ENCODE measurements at places on chromosomes 7 and 10.

- DNase-seq, result no peak
Observed at GRCh38 chr10:87842776-87843497, 20.4 kb downstream of the KLLN start.

DNA sequence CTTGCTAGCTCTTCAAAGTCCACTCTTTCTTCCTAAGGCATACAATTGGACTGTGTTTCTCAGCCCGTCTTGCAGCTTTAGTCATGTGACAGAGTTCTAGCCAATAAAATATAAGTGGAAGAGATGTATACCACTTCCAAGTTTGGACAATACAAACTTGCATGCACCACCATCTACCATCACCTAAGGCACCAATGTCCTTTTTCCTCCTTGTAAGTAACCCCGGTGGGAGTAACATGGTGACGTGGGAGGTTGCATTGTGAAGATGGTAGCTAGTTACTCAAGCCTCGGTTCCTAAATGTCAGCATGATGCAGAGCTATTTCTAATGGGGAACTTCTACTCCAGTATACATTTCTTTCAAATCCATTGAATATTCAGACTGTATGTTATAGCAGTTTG lies 5.3 kb upstream of the CACNB2 start:
- DNase-seq, result no peak

DNA sequence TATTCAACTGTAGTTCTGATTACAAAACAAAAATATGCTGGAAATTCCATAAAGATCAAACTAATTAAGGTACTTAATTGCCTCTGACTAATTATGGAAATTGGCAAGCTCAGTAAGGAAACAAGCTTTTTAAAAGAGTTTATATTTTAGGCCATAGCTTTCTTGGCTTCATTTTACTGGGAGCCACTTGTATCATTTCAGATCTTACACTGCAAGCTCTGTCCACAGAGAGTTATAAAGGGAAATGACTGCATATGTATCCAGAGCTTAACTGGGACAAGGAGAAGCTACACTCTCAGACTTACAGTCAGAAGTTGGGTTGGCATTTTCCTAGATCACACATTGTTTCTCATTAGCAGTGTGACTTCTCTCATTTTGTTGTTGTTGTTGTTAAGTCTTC lies 92.4 kb downstream of the LRRN3 start:
- no peak for DNase-seq

DNA sequence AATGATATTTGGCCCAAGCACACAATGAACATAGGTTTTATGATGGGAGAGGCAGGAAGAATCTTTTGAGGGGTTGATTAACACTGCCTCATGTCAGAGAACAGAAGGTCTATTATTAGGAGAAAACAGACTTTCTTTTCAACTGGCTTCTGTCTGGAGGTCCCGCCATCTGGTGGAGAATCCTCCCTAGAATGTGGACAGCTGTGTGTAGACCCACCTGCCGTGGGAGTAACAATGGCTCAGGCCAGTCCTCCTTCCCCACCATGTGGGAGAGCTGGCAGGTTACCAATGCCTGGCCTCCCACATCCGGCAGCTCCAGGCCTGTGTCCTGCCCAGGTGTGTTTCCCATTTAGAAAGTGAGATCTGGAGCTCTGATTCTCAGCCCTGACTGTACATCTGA lies 70.4 kb upstream of the AOAH start:
- no peak for DNase-seq

DNA sequence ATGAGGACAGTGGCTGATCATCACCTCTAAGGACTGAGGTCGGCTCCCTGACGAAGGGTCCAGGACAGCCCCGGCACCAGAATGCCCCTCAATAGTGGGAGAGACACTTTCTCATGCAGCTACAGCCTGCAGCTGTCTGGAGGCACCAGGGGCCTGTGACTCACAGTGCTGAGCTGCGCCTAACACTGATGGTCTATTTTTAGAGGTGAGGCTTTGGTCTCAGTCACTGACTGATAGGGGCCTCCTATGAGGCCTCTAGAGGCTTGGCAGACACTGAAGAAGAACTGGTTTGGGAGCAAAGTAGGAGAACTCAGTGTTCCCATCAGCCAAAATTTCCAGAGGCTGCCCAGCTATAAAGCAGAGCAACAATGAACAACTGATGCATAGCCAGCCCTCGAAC lies 130.1 kb downstream of the COBL start:
- DNase-seq, result no peak

GRCh38 chr10:62873866-62874265 lies 57.7 kb upstream of the EGR2 start:
- DNase-seq, result no peak

GRCh38 chr10:52750629-52751028 lies 22.0 kb downstream of the MBL2 start:
- no peak for DNase-seq

Data from C1 segment of cervical spinal cord (tissue), 14 donors.